ENCODE measurements at places on chromosomes 5 and 9.

DNA sequence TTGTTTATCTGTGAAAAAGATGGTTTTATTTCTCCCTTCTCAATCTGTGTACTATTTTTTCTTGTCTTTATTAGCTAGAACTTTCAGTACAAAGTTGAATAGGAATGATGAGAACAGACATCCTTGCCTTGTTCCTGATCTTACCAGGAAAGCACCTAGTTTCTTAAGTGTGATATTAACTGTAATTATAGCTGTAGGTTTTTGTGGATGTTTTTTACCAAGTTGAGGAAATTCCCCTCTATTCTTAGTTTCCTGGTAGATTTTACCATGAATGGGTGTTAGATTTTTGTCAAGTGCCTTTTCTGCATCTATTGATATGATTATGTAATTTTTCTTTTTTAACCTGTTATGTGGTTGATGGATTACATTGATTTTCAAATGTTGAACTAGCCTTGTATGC is 68.7 kb downstream of the KCNN2 start:
- DNase-seq = no peak

- DNase-seq = no peak
Observed at GRCh38 chr5:97119007-97119390, 23.4 kb downstream of the LIX1 start.

- DNase-seq = no peak
Observed at GRCh38 chr5:30802961-30803705, 390.4 kb upstream of the CDH6 start.

- DNase-seq = no peak
Observed at GRCh38 chr9:135734616-135735144, 32.7 kb downstream of the KCNT1 start.

GRCh38 chr5:168790671-168791250 is 211.6 kb upstream of the PANK3 start:
- DNase-seq = no peak

DNA sequence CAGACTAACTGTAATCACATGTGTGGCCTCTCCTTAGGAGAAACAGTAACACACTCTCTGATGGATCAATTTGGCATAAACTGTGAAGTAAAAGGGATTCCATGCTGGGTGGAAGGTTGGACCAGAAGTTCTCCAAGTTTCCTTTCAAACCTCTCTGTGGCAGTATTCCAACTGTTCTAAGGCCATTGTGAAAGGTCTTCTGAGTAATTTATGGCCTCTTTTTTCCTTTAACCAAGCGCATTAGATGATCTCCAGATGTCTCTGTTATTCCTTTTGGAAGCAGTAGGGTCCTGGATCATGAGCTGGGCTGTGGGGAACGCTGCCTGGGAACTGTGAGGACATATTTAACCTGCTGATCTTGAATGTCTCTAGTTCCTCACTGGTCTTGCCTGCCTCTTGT is 80.6 kb upstream of the IL6ST start:
- DNase-seq = no peak

DNA sequence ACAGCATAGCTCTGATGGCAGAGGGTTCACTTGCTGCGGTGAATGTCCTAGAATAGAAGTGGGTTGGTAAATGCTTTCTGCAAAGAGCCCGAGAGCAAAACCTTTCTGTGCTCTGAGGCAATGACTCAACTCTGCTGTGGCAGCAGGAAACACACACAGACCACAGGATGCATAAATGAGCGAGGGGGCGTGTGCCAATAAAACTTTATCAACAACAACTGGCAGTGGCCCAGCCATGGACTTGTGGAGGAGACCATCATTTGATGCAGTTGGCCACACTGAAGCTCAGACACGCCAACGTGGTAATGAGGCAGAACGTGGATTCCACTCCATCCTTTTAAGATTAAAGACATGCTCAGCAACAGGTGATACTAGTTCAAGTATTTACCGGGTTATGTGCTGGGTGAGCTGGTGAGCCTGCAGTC is 6.8 kb downstream of the MRPL36 start:
- peak; percentile 82 for DNase-seq

- no peak for DNase-seq
Observed at GRCh38 chr9:77997611-77998284, 33.9 kb downstream of the GNAQ start.

- DNase-seq = no peak
Observed at GRCh38 chr5:55507574-55507973, 27.2 kb downstream of the PLPP1 start.

DNA sequence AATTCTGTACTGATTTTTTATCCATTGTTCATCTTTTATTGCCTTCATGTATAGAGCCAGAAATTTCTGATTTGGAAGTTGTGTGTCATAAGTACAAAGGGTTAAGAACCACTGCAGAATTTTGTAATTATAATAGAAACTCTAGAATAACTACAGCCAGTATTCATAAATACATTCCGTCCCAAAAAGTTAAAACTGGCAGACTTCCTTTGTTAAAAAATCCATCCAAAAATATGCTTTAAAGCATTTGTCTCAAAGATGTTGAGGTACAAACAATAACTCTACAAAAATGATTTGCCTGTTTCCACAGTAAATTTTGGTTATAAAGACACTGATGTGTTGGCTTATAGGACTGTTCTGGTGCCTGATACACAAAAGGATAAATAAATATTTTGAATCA is 436.6 kb downstream of the DTWD2 start:
- no peak for DNase-seq

DNA sequence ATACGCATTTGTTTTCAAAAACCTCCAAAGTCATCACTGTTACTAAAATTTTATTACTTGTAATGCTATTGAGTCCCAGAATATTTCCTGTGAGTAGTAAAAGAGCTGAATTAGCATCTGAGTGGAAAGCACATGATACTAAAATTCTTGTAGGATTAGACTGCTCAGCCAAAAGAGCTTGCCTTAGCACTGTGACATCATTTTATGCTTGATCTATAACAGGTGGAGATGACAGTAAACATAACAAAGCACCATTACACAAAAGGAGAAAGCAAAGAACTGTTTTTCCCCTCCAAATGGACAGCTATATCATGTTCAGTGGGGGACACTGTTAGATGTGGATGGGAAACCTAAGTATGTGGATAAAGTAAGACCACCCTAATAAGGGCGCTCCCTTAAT is 5.8 kb upstream of the JAK2 start:
- no peak for DNase-seq

GRCh38 chr9:22838266-22838665 is 391.6 kb downstream of the DMRTA1 start:
- no peak for DNase-seq

DNA sequence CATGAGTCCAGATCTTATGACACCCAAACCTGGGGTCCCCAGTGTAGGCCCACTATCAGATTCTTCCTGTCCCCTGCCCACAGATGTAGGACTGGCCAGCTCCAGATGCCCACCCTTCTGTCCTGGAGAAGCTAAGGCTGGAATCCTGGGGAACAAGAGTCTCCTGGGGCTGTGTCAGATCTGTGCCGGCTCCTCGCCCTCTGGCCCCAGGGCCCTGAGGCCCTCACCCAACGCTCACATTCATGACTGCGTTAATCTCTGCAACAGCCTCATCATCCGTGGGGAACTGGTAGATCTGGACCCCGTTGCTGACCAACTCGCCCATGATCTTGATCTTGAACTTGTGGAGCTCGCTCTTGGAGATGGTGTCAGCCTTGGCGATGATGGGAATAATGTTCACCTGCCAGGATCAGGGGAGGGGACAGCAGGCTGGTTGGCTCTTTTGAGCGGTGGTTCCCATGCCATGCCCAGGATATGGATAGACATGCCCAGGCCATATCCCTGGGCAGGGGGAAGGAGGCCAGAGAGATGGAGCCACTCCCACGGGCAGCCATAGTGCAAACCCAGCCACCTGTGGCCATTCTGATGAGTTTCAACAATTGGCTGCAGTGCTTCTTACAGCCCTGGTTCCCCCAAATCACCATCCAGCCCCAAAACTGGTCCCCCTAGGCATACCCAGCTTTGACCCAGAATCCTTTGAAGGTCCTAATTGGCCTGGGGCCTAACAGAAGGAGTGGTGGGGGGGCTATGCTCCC is 14.6 kb downstream of the SEPTIN8 start:
- DNase-seq = no peak

DNA sequence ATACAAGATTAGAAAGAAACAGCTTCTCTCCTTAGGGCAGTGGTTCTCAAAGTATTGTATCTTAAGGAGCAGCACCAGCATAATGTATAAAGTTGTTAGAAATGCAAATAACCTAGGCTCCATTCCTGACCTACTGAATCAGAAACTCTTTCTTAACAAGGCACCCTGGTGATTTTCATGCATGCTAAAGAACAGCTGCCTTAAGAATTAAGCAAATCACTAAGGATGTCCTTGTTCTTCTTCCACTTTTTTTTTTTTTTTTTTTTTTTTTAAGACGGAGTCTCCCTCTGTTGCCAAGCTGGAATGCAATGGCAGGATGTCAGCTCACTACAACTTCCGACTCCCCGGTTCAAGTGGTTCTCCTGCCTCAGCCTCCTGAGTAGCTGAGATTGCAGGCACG is 1095.2 kb upstream of the EDIL3 start:
- DNase-seq = no peak

DNA sequence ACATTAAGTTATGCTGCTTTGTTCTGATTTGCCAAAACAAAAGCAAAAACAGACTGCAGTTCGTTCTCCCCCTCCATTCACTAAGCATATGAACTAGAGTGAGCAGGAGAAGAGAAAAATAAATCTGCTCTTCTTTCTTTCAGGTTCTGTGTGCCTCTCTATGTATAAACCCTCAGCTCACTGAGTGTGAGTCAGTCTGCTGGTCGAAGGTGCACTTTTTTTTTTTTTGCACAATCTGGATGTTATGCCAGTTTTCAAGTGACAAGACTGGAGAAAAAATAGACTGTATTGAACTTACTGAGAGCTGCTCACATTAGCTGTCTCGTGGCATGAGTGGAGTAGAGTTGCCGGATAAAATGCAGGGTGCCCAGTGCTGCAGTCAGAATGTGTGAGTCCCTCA is 244.6 kb upstream of the ATP10B start:
- no peak for DNase-seq

DNA sequence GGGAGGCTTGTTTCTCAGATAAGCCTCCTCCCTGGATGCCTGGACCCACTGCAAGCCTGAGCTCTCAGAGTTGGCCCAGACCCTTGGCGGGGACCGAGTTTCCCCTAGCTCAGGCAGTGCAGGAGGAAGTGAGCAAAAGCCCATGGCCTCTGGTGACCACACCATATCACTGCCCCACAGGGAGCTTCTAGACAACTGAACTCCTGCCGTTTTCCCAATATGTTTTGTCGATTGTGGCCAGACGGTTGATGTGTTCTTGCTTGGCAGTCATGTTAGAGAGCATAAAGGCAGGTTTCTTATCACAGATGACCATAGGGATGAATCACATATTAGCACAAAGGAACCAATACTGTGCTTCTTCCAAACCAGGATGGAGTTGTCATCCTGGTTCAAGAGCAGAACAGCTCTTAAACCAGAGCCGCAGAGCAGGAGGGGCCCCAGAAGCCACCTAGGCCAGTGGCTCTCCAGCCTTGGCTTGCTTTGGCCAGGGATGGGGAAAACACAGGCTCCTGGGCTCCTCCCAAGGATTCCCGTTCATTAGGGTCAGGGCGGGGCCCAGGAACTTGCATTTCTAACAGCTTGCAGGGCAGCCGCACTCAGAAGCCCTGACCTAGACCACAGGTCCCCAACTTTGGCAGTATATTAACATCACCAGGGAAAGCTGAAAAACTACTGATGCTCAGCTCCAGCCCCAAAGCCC is 113.1 kb upstream of the TBC1D2 start:
- no peak for DNase-seq

- DNase-seq = no peak
Observed at GRCh38 chr5:53261245-53261644, 151.7 kb upstream of the MOCS2 start.

- DNase-seq = peak; percentile 10
Observed at GRCh38 chr9:113738893-113739604, 137.1 kb upstream of the ZNF618 start.

- DNase-seq = no peak
Observed at GRCh38 chr5:2039180-2039531, 156.4 kb upstream of the IRX4 start.

DNA sequence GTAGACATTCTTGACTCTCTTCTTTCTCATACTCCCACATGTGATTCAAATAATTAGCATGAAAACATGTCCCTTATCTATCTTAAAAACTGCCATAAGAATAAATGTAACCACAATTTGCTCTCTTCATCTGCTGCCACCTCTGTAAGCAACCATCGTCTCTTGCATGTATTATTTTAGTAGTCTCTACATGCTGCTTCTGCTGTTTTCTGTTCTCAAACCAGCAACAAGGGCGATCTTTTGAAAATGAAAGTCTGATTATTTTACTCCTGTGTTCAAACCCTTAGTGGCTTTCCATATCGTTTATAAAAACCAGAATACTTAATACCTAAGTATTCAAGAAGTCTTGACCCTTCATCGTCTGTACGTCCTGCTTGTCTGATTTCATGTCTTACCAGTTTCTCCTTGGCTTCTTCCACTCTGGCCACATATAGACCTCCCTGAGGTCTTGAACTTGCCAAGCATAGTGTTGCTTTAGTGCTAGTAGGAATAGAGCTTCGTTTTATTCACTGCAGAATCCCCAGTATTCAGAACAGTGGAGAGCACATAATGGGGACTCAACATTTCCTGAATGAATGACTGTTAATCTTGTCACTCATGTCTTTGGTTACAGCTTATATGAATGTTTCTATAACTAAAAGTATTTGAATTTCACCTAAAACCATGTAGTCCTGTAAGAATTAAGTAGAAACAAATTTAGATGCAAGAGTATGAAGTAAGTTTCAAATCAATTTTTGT is 10.6 kb downstream of the CDC42SE2 start:
- no peak for DNase-seq

DNA sequence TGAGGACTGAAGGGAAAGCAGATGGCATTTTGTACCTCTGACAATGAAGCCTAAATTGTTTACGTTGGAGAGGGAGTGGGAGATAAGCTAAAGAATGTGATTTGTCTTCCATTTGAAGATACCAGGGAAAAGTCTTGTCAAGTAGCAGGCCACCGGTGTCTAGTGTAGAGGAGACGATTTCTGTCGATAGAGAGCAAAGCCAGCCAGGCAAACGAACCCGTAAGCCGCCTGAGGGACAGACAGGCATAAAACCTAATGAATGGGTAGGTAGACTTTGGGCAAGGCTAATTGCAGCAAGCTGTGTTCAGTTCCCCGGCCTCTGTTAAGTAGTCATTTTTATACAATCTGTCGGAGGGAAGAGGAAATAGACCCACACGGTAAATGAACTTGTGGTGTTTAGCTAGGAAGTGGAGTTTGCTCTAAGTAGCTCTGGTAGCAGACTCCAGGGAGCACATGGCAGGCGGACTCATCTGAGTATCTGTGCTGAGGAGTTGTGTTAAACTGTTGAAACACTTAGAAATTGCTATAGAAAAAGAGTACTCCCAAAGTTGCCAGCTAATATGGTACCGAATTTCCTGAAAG is 28.8 kb downstream of the SMARCA2 start:
- no peak for DNase-seq

DNA sequence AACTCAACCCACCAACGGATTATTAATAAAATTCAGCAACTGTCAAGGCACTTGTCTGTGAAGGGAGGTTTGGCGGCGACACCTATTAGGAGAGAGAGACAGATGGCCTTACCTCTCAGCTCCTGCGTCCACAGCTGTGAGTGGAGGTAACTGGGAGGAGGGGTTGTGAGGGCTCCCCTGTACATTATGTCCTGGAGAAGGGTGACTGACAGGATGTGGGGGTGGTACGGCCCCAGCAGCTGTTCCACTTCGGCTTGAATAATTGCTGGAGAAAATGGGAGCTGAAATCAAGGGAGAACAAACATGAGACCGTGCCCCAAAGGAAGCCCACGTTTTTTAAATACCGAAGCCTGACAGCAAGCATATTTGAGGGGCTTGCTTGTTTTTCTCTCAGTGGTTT is 353.5 kb upstream of the RFX3 start:
- no peak for DNase-seq

- no peak for DNase-seq
Observed at GRCh38 chr5:27434335-27434734, 395.9 kb upstream of the CDH9 start.

- DNase-seq = no peak
Observed at GRCh38 chr5:145682197-145682899, 152.8 kb downstream of the PRELID2 start.

Data from stimulated activated CD4-positive, alpha-beta T cell treated with anti-CD3 and anti-CD28 coated beads, Interleukin-1b, Interleukin-23, amount 100 ng/mL, for 48 hours (primary cell).